ENCODE measurements at places on chromosomes 16 and 17. TPM values are rescaled to one million over a fixed set of nuclear protein-coding genes. Genes with fewer than 3 reads are reported as not detected.

DOC2B gene
- total RNA-seq, result not detected

TAC4 gene
- total RNA-seq, result not detected

RAD51C gene
- total RNA-seq, result 13.8 TPM

GOSR2 gene
- 73.5 TPM for total RNA-seq

KRTAP2-3 gene
- 0.72 TPM for total RNA-seq

MT1M gene
- 0.88 TPM for total RNA-seq

SPNS2 gene
- total RNA-seq, result not detected

ZG16B gene
- total RNA-seq, result 0.29 TPM

ARSG gene
- total RNA-seq, result 13.7 TPM

ACSM2A gene
- total RNA-seq, result not detected

ATP6V0C gene
- 68.3 TPM for total RNA-seq

CEP20 gene
- 30.9 TPM for total RNA-seq

C16orf54 gene
- total RNA-seq, result not detected

HOXB6 gene
- 0.29 TPM for total RNA-seq

SDR42E2 gene
- total RNA-seq, result under 0.01 TPM

CMTM4 gene
- total RNA-seq, result 17.8 TPM

TNS4 gene
- total RNA-seq, result 0.14 TPM

SEZ6L2 gene
- 17.7 TPM for total RNA-seq

MBTPS1 gene
- 121 TPM for total RNA-seq

GPR179 gene
- total RNA-seq, result not detected

MSLN gene
- not detected for total RNA-seq

HLF gene
- not detected for total RNA-seq

KIF22 gene
- total RNA-seq, result 94.6 TPM

TUBG2 gene
- 14.9 TPM for total RNA-seq

DBF4B gene
- total RNA-seq, result 2.4 TPM

CD300C gene
- total RNA-seq, result not detected

WNT3 gene
- 1.7 TPM for total RNA-seq

CSH2 gene
- 0.14 TPM for total RNA-seq

NGFR gene
- total RNA-seq, result not detected

ALOX15 gene
- 0.44 TPM for total RNA-seq

SKAP1 gene
- not detected for total RNA-seq

TMEM256 gene
- 33.3 TPM for total RNA-seq

PTGES3L gene
- 1.9 TPM for total RNA-seq

PALB2 gene
- 13.3 TPM for total RNA-seq

GPRC5B gene
- total RNA-seq, result 11.2 TPM

BRD7 gene
- 38.3 TPM for total RNA-seq

KRTAP3-3 gene
- total RNA-seq, result not detected

NPEPPS gene
- 99.8 TPM for total RNA-seq

CDRT15L2 gene
- not detected for total RNA-seq

KCNH6 gene
- total RNA-seq, result not detected

CCDC200 gene
- not detected for total RNA-seq

ZNF597 gene
- 4.2 TPM for total RNA-seq

BAHCC1 gene
- total RNA-seq, result 8.0 TPM

NPIPB9 gene
- 1.8 TPM for total RNA-seq

HNF1B gene
- not detected for total RNA-seq

DNAAF8 gene
- 0.57 TPM for total RNA-seq

CPD gene
- total RNA-seq, result 89.5 TPM

Data from placental pericyte (primary cell).